ENCODE measurements at places on chromosomes 13 and 19.

DNA sequence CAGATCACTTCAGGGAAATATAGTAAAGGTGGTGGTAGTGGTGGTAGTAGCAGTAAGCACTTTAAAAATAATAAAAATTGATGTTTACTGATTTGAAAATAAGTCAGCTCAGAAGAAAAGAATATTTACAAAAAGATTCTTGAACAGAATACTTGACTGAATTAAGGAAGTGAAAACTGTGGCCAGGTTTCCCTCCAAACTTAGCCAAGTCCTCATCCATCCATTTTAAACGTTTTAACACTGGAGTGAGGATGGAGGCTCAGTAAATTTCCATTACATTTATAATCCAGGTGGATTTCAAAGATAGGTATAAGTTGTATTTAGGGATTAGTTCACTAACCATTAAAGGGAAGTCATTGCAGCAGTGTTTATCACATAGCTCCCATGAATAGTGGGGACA, 221.5 kb downstream of the RGCC start:
- DNase-seq = no peak

DNA sequence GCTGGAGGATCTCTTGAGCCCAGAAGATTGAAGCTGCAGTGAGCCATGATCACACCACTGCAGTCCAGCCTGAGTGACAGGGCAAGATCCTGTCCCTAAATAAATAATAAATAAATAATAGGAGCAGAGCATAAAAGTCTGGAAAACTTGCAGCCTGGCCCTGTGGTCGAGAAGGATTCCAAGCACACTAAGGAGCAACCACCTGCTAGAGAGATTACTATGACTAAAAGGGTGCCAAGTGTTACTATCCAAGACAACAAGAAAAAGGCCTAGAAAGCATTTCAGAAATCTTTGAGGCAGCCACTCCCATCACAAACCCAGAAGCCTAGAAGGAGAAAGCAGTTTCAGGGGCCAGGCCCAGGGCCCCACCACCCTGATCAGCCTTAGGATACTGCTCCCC, 46.1 kb downstream of the LHFPL6 start:
- no peak for DNase-seq

DNA sequence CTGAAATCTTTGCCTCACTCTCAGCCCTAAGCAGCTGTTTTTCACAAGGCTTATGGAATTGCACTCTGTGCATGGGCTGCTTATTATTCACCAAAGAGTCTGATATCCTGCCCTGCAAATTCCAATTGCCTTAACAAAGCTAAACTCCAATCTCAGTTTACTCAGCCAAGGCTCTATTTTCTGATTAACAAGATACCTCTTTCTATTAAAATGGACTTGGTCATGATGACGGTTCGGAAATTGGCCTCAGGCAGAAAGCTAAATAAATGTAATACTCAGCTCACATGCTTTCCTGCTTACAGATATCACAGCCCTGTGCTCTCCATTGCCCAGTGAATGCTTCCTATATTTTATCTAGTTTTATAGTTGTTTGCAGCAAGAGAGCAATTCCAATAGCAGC, 1270.8 kb downstream of the PCDH9 start:
- no peak for DNase-seq

DNA sequence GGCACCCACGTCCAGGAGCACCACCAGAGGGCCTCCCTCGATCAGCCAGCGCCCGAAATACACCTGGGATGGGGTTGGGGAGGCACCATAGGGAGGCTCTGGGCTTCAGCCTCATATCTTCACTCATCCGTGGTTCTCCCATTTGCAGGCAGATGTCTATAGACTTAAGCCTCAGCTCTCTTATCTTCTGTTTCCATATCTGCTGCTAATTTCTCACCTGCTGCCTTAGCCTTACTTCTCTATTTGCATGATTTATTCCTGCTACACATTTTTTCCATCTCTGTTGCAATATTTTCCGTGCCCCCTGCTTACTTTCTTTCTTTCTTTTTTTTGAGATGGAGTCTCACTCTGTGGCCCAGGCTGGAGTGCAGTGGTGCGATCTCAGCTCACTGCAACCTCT, 5.8 kb downstream of the GYS1 start:
- no peak for DNase-seq

DNA sequence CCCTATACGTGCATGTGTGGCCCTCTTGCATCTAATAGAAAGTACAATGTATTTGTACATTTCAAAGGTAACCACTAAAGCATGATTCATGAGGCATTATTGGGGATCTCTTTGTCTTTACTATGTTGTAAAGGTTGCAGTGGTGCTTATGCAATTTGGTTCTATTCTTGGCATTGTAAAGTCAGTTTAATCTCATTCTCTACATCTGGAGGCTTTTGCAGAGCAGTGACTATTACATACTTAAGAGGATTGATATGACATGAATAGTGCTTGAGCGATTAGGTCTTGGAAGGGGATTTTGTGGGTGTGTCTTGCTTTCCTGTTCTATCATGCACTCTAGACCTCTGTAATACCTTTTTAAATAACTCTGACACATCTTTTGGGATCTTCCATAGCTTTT, 610.0 kb downstream of the EFNB2 start:
- DNase-seq = no peak

- DNase-seq = no peak
Observed at GRCh38 chr13:113001241-113002140, 32.5 kb downstream of the MCF2L start.

DNA sequence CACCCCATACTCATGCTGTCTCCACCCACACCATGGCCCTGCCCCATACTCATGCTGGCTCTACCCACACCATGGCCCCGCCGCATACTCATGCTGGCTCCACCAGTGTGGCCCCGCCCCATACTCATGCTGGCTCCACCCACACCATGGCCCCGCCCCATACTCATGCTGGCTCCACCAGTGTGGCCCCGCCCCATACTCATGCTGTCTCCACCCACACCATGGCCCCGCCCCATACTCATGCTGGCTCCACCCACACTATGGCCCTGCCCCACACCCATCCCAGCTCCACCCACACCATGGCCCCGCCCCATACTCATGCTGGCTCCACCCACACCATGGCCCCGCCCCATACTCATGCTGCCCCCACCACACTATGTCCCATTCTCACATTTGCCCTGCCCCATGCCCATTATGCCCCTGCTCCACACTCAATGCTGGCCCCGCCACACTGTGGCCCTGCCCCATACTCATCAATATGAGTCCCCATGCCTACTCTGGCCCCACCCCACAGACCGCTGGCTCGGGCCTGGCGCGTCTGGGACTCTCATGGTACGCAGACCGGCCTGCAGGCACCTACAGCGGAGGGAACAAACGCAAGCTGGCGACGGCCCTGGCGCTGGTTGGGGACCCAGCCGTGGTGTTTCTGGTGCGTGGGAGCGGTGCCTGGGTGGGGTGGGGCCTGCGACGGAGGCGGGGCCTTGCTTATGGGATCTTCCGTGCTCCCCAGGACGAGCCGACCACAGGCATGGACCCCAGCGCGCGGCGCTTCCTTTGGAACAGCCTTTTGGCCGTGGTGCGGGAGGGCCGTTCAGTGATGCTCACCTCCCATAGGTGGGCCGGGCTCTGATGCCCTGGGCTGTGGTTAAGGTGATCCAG, 3.7 kb upstream of the ARHGAP45 start:
- no peak for DNase-seq

DNA sequence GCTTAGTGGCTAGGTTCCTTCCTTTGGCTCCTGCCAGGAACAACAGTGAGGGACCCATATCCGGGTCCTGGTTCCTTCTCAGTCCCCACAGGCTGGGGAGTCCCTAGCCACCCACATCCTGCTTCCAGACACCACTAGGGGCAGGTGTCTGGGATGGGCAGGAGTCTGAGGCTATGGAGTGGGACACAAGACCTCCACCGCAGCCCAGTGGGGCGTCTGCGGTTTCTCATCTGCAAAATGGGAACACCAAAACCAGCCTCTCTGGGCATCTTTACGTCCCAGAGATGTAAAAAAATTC, 879 bp upstream of the FCGBP start:
- DNase-seq = no peak

DNA sequence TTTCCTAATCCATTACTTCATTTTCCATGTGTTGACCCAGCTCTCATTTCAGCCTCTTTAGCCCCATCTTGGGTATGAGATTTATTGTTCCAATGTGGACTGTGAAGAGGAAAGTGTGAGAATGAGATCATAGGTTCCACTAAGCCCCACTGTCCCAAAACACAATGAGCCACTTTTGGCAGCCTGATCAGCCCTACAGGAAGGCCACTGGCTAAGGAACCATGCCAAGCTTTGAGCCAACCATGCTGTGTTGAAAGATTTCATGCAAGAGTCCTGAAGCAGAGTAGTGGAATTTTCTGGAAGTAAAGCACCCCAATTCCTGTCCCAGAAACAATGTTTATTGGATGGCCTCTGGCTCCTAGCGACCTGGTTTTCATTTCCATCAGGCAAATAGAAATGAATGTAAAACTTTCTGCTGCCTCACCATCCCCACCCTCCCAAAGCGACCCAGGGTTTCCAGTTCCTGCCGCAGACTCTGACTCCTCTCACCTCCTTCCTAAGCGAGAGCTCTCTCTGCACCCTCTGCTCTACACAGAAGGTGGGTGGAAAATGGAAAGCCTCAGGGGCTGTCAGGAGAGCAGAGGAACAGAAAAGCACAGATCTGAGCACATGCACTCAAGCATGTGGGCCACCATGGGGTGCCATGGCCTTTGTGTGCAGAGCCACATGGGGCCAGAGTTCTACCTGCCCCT, 73.1 kb downstream of the KCTD12 start:
- no peak for DNase-seq

GRCh38 chr13:23820530-23820929, 68.7 kb downstream of the MIPEP start:
- DNase-seq = no peak

DNA sequence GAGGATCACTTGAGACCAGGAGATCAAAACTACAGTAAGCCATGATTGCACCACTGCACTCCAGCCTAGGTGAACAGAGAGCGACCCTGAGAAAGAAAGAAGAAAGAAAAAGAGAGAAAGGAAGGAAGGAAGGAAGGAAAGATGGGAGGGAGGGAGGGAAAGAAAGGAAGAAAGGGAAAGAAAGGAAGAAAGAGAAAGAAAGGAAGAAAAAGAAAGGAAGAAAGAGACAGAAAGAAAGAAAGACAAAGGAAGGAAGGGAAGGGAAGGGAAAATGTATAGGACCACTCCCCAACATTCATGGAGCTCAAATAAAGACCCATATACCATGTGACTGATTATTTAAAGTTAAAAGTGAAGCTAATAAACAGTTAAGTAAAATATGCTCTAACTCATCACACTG, 39.9 kb downstream of the SYDE1 start:
- DNase-seq = no peak

DNA sequence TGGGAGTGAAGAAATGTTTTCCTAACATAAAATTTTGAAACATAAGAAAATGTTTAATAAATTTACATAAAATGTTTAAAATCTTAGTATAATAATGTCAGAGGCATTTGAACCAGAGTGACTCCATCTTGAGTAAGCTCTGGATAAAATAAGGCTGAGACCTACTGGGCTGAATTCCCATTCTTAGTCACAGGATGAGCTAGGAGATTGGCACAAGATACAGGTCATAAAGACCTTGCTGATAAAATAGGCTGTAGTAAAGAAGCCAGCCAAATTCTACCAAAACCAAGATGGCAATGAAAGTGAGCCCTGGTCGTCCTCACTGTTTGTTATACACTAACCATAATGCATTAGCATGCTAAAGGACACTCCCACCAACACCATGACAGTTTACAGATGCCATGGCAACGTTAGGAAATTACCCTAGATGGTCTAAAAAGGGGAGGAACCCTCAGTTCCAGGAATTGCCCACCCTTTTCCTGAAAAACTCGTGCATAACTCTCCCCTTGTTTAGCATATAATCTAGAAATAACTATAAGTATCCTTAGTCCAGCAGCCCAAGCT, 1184.0 kb downstream of the UQCRFS1 start:
- no peak for DNase-seq

GRCh38 chr13:92913840-92914239, 312.8 kb upstream of the GPC6 start:
- DNase-seq = no peak

DNA sequence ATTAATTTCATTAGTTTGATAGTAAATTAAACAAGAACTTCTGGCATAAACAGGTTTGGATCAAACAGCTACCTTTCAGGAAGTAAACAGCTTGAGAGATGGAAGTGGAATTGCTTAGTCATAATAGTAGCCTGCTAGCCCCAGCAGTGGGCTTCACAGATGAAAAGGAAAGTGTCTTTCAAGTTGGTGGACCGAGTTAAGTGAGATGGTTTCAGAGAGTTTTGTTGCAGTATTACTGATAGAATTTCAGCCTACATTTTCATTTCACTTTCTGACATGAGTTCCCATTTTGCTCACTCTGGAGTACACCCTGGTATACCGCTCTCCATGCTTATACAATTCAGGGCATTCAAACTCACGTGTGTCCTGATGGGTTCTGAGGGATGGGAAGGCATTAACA, 2.0 kb upstream of the PTOV1 start:
- no peak for DNase-seq

DNA sequence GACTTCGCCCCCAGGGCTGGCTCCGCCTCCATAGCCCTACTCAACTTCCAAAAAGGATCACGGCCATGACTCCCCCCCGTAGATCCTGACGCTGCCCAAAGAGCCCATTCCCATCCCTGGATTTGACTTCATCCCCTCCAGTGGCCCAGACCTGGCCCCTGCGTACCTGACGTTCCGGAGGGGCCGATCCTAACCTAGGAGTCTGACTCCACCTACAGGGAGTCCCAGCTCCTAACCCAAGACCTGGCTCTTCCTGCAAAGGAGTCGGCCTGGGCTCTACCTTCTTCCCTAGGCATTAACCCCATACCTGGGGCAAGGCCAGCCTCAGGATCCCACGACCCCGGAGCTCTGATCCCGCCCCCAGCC, 10.8 kb downstream of the STAP2 start:
- no peak for DNase-seq

DNA sequence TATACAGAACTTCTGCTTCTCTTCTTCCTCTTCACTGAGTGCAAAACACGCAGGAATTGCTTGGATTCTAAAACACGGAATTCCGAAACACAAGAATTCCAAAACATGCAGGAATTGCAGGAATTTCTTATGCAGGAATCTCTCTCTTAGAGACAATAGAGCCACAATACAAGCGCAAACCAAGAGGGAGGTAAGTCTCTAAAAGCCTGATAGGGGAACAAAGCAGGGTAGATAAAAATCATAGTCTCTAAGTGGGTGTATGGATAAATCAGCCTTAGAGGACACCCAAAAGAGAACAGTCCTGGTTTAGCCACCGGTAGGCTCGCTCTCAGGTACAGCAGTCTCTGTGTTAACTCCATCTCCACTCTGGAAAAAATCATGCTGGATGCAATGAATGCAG, 112.9 kb downstream of the LHFPL6 start:
- DNase-seq = no peak

- no peak for DNase-seq
Observed at GRCh38 chr13:30702006-30702405, 33.3 kb upstream of the ALOX5AP start.

DNA sequence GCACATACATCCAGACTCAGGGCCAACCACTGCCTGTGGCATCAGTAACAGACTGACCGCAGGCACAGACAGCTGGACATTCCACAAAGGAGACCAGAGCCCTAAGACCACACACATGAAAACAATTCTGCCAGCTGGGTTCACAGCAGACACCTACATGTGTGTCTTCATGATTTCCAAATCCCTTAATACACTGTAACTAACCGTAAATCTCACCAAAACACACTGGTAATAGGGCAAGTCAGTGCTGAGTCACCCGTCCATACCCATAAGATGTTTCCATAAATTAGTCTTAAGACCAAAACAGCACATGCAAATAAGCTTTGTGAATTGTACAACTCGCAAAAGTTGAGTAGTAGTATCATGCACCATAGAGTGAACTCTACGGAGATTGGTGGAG, 65.4 kb downstream of the TUBGCP3 start:
- no peak for DNase-seq

GRCh38 chr13:24725379-24725778, 38.6 kb upstream of the RNF17 start:
- DNase-seq = no peak
